Activated CD4-positive, CD25-positive, alpha-beta regulatory T cell treated with anti-CD3 and anti-CD28 coated beads, Interleukin-2, amount 50 U/mL, for 16 hours (primary cell): ENCODE measurements at places on chromosomes 6 and 20.

- DNase-seq = no peak
Measured at GRCh38 chr20:61973515-61974356, 91.9 kb downstream of the TAF4 start.

- no peak for DNase-seq
Measured at GRCh38 chr6:14431385-14432330, 314.1 kb downstream of the CD83 start.

- no peak for DNase-seq
Measured at GRCh38 chr6:33428224-33428965, 8.5 kb downstream of the SYNGAP1 start.

DNA sequence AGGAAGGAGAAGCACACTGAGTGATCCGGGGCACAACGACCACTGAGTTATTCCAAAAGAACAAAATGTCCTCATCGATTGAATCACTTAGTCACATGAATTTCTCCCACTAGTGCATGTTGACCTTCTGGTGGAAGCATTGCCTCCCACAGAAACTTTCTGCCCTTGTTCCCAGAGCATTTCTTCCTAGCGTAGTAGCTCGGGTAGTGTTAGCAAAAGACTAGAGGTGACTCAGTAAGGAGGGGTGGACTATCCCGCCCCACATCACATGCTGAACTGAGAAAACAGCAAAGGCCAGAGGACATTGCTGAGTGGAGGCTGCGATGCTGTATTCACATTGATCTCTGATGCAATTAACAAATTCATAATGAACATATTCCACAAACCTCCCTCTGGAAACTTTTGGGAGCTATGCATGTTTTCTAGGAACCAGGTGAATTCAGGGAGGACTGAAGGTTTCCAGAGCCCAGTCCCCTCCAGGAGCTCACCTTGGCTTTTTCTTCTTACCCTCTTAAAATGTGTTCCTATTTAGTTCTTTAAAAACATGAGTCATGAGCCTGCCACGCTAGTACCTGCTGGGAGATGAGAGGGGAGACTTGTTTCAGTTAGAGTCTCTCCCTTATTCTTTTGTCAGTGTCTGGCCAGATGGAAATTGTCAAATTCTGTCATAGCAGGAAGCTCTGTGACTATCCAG, 507.9 kb downstream of the CDH26 start:
- DNase-seq = no peak

DNA sequence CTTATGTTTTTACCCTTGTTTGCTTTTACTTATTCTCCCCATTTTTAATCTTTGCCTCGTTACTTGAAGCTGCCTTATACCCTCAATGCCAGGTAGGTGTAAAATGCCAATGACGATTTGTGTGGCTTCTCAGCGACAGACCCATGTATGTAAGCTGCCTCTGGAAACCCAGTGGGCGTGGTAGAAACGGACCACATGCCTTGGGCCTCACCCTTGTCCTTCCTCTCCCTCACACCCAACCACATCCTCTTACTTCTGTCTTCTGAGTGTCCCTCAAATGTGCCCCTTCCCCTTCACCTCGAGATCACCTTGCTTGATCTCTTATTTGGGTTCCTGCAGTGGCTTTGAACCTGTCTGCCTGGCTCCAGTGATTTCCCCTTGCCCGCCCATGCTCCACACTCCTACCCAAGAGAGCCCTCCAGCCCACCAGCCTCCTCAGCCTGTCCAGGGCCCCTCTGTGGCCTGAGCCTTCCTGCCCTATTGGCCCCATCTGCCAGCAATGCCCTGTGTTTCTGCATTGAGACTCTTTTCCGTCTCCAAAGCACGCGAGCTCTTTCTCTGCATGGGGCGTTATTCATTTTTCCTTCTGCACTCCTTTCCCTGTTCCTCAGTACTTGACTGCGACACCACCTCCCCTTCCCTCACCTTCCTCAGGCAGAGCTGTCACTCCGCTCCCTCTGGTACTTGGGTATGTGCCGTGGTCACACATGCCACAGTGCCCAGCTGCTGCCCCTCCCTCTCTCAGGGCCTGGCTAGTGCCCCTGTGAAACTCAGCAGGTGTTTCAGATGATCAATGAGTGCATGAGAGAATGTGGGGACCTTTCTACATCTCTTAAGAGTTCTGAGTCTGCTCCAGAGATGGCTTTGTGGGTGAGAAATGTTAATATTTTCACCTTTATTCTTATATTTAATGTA, 115.4 kb downstream of the SLX4IP start:
- DNase-seq = no peak

DNA sequence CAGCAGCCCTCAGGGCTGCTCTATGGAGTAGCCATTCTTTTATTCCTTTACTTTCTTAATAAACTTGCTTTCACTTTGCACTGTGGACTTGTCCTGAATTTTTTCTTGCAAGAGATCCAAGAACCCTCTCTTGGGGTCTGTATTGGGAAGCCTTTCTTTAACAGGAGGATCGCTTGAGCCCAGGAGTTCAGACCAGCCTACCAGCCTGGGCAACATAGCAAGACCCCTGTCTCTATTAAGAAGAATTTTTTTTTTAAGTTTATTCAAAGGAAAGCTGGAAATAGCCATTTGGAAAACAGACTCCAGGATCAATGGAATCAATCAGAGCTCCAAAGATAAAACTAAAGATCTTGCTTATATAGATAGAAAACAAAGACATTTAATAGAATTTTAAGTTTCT, 29.1 kb downstream of the OR2B2 start:
- no peak for DNase-seq

DNA sequence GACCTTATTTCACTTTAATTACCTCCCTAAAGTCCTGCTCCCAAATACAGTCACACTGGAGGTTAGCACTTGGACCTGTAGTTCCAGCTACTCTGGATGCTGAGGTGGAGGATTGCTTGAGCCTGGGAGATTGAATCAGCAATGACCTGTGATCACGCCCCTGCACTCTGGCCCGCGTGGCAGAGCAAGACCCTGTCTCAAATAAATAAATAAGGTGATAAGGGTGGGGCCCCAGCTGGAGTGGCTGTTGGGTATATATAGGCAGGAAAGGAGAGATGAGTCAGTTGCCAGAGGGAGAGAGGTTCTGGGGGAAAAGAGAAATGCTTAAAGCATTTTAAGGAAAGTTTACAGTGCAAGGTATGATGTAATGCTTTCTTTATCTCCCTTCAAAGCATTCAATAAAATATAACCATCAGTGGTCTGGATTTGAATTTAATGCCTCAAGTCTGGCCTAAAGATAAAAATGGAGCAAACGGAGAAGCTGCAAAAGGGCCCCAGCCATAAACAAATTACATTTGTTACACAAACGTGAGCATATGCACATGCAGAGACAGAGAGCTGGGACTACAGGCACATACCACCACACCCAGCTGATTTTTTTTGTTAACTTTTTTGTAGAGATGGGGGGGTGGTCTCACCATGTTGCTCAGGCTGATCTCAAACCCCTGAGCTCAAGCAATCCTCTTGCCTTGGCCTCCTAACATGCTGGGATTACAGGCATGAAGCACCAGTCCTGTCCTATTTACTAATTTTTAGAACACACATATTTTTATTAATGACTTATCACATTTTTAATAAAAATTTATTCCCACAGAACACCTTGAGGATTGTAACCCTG, 6.1 kb upstream of the PM20D2 start:
- DNase-seq = no peak

DNA sequence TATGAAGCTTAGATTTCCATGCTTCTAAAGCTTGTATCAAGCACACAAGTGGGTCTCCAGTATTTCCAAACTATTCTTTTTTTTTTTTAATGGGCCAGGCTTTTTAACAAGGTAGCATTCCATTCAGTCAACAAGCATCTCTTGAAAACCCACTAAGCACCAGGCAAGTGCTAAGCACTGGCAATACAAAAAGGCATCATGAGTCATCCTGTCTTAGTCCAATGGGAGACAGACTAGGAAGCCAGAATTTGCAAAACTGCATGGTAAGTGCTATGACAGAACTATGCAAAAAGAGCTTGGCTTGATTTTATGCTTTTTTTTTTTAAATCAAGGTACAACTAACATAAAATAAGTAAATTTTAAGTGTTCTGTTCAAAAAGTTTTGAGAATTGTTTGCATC, 109.3 kb upstream of the DST start:
- DNase-seq = no peak

GRCh38 chr20:35615667-35616464, at the start of gene SPAG4:
SPAG4 (plus strand) TSS chr20:35615829; CDS start chr20:35616004, 175 bp downstream.
- DNase-seq = peak; percentile 46

DNA sequence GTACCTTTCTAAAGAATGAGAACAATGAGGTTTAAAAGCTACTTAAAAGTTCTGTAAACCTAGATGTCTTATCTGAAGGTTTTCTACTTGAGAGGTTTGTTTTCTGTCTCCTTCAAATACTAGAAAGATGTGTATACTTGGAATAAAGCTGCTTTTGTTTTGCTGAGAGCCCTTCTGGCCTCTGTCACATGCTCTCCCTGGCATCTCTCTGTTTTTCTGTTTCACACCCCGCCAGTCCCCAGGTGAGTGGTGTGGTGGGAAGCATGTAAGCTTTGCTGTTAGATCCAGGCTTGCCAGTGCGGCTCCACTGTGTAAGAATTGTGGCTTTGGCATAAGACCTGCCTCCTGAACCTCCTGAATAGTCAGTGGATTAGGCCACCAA, 56.8 kb downstream of the SNX9 start:
- no peak for DNase-seq

DNA sequence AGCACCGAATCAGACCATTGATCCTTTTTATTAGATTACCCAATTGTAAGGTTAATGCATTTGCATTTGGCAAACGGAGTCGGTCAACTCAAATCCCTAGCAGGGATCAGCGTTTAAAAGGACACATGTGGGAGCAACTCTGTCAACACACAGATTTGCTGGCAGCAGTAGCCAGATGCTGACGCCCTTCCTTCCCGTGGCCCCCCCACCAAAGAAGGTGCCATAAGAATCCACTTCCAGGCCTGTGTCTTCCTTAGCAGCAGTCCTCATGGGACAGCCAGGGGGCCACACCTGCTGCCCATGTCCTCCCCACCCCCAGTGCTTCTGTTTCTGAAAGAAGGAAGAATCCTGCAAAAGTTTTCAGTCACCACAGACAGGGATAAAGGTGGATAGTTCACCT, 24.5 kb upstream of the MAFB start:
- no peak for DNase-seq

DNA sequence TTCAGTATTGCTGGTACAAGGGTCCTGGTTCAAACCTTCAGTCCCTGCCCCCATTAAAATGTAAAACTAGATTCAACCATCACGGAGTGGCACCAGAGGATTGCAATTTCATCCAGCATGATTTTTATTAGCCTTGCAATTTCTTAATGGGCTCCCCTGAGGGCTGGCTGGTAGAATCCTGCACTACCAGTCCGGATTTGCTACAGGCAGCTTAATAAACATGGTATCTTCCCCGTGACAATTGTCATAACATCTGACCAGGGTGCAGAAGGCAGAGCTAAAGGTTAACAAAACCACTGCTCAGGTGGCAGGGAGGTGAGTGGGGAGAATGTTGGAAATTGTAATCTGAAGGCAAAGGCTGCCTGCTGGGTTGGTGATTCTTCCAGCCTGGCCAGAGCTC, 94.5 kb downstream of the PKHD1 start:
- DNase-seq = no peak

GRCh38 chr6:117075218-117075617, 190.1 kb upstream of the VGLL2 start:
- no peak for DNase-seq

DNA sequence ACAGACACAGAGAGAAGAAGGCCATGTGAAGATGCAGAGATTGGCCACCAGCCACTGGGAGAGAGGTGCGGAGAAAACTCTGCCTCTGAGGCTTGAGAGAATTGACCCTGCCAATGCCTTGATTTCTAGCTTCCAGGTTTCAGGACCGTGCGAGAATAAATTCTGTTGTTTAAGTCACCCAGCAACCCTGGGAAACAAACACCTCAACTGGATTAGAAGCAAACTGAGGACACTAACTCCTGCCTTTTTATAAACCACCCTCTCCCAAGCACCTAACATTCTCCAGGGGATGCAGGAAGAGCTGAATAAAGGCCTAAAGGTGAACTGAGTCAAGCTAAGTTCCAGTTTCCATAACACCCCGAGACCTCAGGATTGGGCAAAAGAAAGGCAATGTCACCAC, 136.1 kb downstream of the ANKRD60 start:
- DNase-seq = no peak

DNA sequence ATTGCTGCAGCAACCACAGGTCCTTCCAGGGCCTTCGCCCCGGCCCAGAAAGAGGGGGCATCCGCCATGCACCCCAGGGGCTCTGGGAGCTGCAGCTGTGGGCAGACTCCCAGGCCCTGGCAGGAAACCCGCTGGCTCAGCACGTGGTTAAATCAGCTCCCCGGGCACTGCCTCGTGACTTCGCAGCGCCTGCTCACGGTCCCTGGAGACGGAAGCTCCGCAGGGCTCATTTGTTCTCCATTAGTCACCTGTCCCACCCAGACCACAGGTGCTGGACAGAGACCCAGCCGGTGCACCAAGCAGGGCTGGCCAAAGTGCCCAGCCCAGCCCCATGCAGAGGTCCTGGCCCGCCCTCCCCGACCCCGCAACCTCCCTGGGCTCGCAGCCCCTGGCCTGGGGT, 14.7 kb downstream of the KCNQ2 start:
- no peak for DNase-seq

DNA sequence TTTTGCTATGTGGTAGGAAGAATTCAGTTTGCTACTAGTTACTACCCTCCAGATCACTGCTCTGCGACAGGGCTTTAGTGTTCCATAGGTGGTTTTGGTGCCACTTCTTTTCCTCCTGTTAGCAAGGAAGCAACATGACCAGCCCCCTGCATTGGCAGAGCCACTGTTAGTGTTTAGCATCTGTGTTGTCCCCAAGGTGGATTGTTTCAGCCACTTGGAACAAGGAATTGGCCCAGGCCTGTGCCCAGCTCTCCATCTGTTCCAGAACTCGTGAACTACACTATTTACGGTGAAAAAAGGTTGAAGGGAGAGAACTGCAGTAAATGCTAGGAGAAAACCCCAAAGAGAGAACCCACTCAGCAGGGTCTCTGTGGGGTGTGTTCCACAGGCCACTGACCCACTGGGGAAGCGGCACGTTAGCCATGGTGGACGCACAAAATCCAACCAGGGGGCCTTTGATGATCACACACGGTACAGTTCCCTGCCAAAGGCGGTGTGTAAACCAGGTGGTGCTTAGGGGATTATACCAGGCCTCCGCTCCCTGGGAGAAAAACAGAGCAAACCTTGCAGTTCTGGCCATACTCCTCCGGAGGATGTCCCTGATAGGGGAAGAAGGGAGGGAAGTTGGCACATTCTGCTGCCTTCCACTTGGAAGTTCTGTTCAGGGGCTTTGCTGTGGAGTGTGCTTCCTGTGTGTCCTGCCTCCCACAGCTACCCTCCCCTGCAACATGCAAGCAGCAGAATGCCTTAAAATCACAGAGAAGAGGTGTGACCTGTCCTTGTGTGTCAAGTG, 72.3 kb downstream of the LYRM2 start:
- no peak for DNase-seq

- no peak for DNase-seq
Measured at GRCh38 chr20:49579874-49580812, 12.2 kb upstream of the PTGIS start.
